CD4-positive, alpha-beta T cell treated with Interleukin-17A for 1 hour (primary cell): ENCODE measurements at places on chromosomes 4 and X.

DNA sequence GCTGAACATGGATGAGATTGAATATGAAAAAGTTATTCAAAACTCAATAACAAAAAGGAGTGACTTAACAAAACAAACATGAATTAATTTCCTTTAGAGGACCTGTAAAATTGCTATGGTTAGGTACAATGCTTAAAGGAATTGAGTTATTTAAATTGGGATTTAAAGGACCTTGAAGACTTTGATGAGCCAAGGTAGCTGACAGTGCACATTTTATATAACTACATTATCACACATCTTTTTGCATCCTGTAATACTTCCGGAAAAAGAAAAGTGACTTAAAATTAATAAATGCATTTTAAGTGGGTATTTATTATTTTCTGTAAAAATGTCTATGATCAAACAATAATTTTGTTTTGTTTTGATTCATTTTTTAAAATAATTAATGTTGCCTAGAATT lies 964.8 kb upstream of the SLIT2 start:
- no peak for DNase-seq

GRCh38 chr4:159227984-159228383 lies 125.1 kb downstream of the RAPGEF2 start:
- DNase-seq: no peak

GRCh38 chr4:16530688-16531635 lies 304.7 kb upstream of the TAPT1 start:
- no peak for DNase-seq

- DNase-seq: no peak
Measured at GRCh38 chrX:72314881-72315280, 9.2 kb upstream of the CITED1 start.

GRCh38 chr4:85740431-85740861 lies 265.5 kb downstream of the ARHGAP24 start:
- no peak for DNase-seq

- DNase-seq: no peak
Measured at GRCh38 chr4:166688835-166689234, 545.5 kb downstream of the SPOCK3 start.

DNA sequence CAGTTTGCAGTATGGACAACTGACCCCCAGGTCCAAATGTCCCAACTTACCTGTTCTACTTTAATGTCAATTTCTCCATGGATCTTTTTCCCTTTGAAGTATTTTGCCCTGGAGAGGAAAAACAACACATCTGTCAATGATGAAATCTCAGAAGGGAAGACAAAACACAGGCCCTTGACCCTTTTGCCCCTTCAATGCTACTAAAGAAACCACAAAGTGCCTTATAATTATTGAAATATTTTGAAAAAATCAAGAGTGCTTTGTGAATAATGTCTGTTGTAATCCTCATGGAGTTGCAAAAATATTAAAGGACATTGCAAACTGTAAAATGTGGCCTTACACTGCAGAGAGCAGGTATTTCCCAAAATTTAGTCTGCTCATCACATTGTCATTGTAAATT lies 12.6 kb downstream of the SYN1 start:
- DNase-seq: no peak

DNA sequence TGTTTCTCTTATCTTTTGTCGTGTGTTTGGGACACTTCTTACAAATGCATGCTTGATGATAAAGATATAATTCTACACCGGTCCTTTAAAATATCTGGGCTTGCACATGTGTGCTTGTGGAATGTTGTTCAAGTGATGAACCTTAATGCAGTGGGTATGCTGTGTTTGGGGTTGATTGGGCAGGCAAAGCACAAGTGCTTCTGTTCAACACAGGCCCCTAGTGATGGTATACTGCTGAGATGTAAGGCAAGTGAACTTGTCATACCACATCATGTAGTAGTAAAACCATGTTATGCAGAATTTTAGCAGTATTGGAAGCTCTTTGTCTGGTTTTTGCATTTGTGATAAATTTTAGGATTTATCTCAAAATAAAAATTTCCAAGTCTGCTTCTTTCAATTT lies 23.9 kb downstream of the TBC1D19 start:
- no peak for DNase-seq
